ENCODE measurements at places on chromosomes 2 and 18.

DNA sequence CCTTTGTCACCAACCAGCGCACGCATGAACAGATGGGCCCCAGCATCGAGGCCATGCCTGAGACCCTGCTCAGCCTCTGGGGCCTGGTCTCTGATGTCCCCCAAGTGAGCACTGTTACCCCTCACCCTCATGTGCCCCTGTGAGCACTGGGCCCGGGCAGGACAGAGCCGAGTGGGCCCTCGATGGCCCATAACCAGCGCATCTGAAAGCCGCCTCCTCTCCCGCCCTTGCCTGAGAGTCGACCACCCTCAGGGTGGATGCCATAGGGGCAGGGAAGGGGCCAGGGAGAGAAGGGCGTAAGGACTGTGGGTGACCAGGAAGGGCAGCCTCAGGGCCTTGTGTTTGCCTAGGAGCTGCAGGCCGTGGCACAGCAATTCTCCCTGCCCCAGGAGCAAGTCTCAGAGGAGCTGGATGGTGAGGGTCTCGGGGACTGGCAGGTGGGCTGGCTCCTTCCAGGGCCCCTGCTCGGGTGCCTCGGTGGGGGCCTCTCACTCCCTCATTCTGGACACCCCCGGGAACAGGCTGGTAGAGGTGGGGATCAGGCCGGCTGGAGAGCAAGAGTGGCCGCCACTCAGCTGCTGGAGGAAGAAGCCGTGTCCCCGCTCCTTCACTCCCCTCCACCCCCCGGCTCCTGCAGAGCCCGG, 2.1 kb downstream of the PROM2 start:
- no peak for DNase-seq

GRCh38 chr18:36496022-36496421, 198.5 kb downstream of the FHOD3 start:
- DNase-seq: peak; percentile 5

DNA sequence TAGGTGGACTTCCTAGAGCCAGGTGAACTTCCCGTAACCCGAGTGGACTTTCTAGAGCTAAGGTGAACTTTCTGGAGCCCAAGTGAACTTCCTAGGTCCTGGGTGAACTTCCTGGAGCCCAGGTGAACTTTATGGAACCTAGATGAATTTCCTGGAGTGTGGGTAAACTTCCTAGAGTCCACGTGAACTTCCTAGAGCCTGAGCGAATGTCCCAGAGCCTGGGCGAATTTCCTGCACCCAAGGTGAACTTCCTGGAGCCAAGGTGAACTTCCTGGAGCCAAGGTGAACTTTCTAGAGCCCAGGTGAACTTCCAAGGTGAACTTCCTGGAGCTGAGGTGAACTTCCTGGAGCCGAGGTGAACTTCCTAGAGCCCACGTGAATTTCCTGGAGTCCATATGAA, 70.0 kb downstream of the RTP5 start:
- no peak for DNase-seq

DNA sequence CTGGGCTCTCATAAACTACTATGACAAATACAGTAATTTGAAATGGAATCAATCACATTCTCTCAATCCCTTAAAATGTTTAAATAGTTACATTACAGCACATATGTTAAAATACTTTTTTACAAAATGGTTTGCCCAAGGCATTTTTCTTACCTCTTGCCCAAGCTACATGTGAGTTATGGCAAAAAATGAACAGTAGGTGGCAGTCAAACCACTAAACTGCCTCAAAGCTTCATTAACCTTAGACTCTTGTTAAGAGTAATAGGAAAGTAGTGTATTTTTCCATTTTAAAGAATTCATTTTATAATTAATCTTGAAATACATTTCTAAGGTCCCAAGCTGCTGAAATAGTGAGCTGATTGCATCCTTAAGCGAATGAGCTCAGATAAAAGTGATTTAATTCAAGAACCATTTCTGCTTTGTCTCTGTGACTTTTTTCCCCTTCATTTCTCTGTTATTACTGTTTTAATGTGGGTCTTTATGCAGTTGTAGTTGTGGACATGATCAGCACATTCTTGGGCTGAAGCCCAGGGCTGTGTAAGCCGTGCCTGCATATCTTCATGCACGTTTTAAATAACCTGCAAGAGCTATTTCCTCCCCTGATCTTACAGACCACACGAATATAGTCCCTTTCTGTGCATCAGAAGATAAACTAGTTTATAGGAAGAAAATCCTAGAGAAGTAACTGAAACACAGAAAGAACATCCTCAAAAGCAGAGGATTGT, 311.8 kb downstream of the LNPK start:
- DNase-seq: peak; percentile 62

- DNase-seq: no peak
Observed at GRCh38 chr18:64116571-64117175, 32.2 kb downstream of the LINC00305 start.

- no peak for DNase-seq
Observed at GRCh38 chr18:42893977-42894376, 221.5 kb downstream of the RIT2 start.

GRCh38 chr2:12430407-12431133, 286.2 kb upstream of the TRIB2 start:
- DNase-seq: no peak

DNA sequence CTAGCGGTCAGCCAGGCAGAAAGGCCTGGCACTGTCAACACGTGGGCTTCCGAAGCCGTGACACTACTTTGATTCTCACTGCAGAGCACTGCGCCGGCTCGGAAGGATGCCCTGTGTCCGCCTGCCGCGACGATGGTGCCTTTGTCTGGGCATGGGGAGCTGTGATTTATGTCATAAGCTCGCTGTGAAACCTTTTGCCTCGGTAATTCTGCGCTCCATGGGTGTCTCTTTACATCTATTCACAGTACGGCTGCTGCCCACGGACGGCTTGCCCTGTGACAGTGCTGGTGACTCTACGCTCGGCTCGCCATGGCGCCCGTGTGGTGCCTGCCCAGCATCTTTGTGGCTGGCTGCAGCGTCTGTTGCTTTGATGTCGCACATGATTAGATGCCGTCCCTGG, 43.1 kb upstream of the GBX2 start:
- DNase-seq: no peak

- no peak for DNase-seq
Observed at GRCh38 chr18:39225373-39225772, 1659.8 kb upstream of the CELF4 start.

GRCh38 chr2:77818186-77818585, 296.0 kb upstream of the LRRTM4 start:
- DNase-seq: no peak

DNA sequence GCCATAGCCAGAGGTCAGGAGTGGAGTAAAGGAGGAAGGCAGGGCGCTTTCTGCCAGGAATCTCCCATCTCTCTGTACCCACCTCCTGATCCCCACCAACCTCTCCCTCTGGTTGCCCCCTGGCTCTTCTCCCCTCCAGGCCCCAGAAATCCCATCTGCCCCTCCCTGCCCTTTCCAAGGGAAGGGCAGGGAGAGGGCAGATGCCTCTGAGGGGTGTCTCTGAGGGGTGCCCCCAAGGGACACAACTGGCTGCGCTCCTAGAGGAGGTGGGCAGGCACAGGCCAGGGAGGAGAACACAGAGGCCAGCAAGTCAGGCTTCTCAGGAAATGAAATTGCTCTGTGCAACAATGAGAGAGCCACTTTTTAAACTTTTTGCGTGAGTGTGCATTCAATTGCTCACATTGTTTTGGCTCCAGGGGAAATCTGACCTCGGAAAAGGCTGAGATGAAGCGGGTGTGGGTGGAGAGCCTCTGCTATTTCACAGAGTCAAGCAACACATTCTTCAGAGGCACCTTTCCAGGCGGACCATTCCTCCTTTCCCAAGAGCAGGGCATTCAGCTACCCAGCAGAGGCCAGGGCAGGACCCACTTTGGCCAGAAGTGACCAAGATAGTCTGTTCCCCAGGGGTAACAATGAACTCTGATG, 125.5 kb downstream of the SMAD7 start:
- no peak for DNase-seq

DNA sequence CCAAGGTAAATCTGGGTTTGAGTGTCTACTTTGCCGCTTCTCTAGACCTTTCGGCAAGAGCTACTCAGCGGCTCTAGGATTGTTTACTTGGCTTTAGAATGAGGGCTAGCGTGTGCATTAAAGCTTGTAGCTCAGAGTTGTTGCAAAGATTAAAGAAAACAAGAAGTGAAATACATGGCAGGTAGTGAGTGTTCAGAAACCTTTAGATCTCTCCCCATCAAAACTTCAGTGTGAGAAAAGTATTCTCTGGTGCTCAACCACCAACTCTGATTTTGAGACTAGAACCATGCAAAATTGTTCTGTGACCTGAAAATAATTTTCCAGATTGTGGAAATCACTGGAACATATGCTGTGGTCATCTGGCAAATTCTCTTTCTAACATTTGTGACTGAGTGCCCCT, 512.0 kb downstream of the CMPK2 start:
- no peak for DNase-seq

DNA sequence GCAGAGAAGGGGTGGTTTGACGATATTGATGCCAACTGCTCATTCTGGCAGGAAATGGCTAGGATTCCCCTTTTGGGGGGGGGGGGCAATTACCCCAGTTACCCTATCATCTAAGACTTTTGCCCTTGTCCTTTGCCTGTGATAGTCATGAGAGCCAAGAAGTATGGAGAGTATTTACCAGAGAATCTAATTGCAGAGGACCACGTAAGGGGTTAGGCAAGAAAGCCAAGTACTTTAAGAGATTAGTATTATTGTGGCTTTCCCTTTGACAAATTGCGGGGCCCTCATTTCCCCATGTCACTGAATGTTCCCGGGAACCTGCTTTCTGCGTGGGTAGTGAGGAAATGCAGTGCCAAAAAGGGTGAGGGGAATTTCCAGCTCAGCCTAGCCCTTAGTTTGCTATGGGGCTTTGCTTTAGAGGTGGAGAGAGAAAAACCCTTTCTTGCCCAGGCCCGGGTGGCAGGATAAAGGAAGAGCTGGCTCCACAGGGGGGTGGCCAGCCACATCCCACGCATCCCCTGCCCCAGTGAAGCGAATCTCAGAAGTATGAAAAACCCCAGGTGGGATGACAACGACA, 1.5 kb downstream of the AQP4 start:
- no peak for DNase-seq

GRCh38 chr18:27198036-27198435, 12.9 kb upstream of the CHST9 start:
- DNase-seq: no peak

DNA sequence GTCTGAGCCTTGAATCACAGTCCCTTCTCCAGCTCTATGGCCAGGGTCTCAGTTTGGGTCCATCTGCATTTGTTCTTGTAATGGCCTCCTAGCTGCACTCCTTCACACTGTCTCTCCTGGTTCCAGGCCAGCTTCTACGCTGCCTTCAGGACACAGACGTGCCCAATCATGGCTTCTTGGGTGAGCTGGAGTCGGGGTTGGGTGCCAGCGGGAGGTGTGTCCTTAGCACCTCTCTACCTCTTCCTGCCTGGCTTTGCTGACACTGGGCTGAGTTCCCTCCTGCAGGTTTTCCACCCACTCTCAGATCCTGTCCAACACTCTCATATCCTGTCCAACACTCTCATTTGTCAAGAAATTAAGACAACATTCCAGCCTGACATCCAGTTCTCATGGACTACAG, 9.6 kb downstream of the TRPM8 start:
- DNase-seq: no peak

- no peak for DNase-seq
Observed at GRCh38 chr18:76232779-76233178, 262.3 kb downstream of the ZNF516 start.

GRCh38 chr18:37160038-37160820, 331.3 kb downstream of the KIAA1328 start:
- no peak for DNase-seq

DNA sequence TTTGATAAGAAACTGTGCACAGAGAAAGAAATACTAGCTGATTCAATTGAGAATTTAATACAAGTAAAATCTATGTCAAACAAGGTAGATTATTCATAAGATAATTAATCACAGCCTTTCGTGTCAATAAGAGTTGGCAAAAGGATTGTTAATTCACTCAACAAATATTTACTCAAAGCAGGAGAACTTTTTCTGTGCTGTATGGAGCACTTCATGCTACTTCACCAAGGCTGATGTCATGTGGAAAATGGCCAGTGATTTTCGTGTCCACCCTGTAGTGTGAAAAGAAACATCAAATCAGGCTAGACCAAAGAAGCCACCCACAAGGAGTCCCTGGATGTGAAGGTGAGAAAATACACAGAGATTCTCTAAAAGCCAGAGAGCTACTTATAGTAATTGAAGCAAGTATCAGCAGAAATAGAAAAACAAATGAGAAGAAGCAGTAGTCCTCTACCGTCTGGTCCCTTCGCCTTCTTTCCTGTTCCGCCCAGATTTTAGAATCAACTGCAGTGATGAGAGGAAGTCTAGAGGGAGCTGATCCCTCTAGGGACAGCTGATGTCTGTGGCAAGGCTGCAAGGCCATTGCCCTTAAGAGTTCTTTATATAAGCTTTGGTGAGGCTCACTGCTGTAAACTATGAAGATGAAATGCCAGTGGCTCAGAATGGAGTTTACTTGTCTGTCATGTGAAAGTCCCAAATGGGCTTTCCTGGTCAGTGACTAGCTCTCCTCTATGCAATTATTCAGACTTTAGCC, 201.3 kb upstream of the APCDD1 start:
- no peak for DNase-seq

DNA sequence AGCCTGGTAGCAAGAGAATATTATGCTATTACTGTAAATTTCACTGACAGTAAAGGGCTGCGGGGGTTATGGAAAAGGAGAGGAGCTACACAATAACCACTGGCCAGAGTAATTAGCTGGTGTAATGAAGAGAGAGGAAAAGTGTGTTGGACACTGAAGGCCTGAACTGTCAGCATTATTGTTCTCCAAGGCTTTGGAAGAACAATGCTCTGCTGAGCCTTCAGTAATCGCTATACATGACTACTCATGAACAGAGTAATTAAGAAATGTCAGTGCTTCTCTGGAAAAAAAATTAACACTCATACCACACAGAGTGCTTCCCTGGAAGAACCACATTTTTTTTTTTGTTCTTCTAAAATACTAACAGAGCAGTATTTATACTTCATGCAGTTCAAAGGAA, 931.3 kb downstream of the CPS1 start:
- no peak for DNase-seq

DNA sequence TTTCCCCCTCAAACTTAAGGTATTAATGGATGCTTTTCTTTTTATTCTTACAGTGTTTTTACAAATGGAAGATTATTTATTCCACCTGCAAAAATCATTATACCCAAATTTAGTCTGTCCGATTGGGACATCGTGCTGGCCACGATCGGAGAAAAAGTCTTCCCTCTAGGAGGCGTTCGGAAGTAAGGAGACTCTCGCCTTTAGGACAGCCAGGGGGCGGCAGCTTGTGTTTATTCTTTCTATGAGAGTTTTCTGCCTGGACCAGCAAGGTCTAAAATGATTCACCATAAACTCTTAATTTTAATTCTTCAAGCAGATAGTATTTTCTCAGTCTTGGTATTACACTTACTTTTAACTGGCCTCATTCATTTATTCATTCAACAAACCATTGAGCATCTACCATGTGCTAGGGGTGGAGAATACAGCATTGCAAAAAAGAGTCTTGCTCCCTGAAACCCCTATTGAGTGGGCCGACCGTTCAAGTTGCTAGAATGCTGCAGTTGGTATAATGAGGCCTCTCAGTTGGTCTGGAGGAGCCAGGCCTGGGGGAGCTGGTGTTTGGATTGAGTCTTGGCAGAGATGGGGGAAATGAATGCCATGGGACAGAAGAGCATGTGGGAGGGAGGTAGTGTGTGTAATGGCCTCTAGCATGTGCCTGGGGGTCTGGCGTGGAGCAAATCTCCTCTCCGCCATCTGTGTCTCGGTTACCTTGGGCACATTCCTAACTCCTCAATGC, 38.7 kb downstream of the DCDC2C start:
- DNase-seq: no peak

GRCh38 chr2:30738141-30738911, 68.9 kb downstream of the CAPN13 start:
- no peak for DNase-seq

Measured in LoVo (cell line).